ENCODE measurements at places on chromosomes 13 and 19.

GRCh38 chr19:29708554-29709439, 6.3 kb downstream of the C19orf12 start:
- DNase-seq: no peak

DNA sequence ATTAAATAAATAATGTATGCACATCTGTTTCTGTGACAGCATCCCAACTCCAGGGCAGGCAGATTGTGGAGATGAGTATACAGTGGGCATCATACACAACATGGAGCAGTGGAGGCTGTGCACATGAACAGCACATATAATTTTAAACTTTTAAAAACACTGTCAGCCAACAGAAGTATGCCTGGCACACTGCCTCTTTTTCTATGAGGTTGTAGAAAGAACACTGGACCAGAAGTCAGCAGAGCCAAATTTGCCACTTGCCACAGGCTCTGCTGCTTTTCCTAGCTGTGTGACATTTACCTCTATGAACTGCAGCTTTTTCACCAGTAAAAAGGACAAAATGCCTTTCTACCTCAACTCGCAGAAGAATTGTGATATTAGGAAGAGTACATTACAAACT, 118.7 kb downstream of the FRY start:
- no peak for DNase-seq

DNA sequence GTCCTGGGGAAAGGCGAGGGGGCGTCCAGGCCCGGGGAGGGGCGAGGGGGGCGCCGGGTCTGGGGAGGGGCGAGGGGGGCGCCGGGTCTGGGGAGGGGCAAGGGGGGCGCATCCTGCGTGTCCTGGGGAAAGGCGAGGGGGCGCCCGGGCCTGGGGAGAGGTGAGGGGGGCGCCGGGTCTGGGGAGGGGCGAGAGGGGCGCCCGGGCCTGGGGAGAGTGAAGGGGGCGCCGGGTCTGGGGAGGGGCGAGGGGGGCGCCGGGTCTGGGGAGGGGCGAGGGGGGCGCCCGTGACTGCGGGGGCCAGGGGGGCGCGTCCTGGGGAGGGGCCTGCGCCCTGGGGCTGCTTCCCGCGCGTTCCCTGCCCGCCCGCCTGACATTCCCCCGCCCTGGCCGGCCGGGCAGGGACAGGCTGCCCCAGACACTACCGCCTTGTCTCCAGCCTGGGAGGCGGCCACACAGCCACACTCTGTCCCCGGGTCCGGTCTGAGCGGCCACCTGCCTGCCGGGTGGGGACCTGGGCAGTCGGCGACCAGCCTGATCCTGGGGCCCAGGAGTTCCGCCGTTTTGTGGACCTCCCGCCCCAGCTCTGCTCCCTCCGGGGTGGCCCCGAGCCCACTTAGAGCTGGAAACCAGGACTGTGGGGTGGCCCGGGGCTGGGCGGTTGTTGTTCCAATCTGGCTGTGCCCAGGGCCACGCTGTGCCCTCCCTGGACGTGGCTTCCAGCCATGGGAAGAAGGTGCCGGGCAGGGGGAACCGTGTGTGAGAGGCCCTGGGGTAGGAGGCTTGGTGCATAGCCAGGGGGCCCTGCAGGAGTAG, 11.8 kb downstream of the PALM start:
- DNase-seq: no peak

DNA sequence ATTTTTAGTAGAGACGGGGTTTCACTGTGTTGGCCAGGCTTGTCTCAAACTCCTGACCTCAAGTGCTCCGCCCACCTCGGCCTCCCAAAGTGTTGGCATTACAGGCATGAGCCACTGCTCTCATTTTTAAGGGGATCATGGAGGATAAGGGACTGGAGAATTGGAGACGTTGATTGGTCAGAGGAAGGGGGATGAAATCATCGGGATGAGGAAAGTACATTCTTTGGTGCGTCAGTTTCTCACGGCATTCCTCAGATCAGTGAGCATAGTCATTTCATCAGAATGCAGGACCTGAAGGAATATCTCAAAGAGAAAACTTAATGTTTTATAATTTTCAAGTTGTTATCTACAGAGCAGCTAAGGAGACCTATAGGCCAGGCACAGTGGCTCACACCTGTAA, 14.0 kb downstream of the ZNF114 start:
- DNase-seq: no peak

- DNase-seq: no peak
Observed at GRCh38 chr13:97986835-97987234, 33.4 kb downstream of the IPO5 start.

- DNase-seq: no peak
Observed at GRCh38 chr19:14770944-14771839, 7.2 kb downstream of the ADGRE2 start.

GRCh38 chr13:94415500-94416237, 63.8 kb downstream of the DCT start:
- DNase-seq: no peak

DNA sequence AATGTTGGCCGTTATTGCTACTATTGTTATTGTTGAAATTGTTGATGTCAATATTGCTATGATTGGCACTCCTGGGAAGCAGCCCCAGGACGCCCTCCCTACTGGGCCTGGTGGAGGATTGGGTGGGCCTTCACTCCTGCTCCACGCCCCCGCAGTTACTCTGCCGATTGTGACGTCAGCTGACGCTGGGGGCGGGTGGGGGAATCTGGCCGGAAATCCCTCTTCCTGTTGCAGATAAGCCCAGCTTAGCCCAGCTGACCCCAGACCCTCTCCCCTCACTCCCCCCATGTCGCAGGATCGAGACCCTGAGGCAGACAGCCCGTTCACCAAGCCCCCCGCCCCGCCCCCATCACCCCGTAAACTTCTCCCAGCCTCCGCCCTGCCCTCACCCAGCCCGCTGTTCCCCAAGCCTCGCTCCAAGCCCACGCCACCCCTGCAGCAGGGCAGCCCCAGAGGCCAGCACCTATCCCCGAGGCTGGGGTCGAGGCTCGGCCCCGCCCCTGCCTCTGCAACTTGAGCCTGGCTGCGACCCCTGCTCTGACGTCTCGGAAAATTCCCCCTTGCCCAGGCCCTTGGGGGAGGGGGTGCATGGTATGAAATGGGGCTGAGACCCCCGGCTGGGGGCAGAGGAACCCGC, at the start of gene ETV2:
ETV2 (plus strand) TSS at position 231 of the 637 bp plus-strand sequence. CDS start 716 bp downstream, outside the sequence.
- DNase-seq: peak; percentile 43

GRCh38 chr13:80214521-80214991, 126.4 kb downstream of the SPRY2 start:
- DNase-seq: no peak

GRCh38 chr13:75368167-75368566, 113.8 kb downstream of the TBC1D4 start:
- DNase-seq: no peak

GRCh38 chr19:34495416-34495815, 13.9 kb downstream of the WTIP start:
- no peak for DNase-seq

GRCh38 chr13:42574011-42574410, at the start of gene TNFSF11:
Gene TNFSF11, plus strand, starts transcription at chr13:42574152. Its CDS starts 152 bp downstream, at chr13:42574304.
- no peak for DNase-seq

GRCh38 chr13:42883142-42883541, 101.8 kb downstream of the FAM216B start:
- DNase-seq: no peak
